ENCODE measurements at places on chromosomes 3 and 15.

GRCh38 chr15:67735896-67736295, 89.4 kb upstream of the SKOR1 start:
- no peaks in the 10 kb centered on the region for H3K36me3 ChIP-seq
- H3K4me1 ChIP-seq, result no peaks in the 10 kb centered on the region
- H3K4me3 ChIP-seq, result no peak overlapping the region
- no peak for DNase-seq
- H3K27ac ChIP-seq, result no peak overlapping the region

GRCh38 chr15:52804526-52805081, 14.5 kb upstream of the ONECUT1 start:
- H3K36me3 ChIP-seq, result no peaks in the 10 kb centered on the region
- peak overlapping the region; percentile 86 for H3K27ac ChIP-seq
- no peaks in the 10 kb centered on the region for H3K27me3 ChIP-seq
- peaks cover 19% of the 10 kb centered on the region for H3K4me1 ChIP-seq
- H3K4me3 ChIP-seq, result peak overlapping the region; percentile 45

GRCh38 chr3:151174351-151174750, 28.7 kb downstream of the GPR171 start:
- no peak overlapping the region for H3K4me3 ChIP-seq
- no peak for DNase-seq
- H3K27me3 ChIP-seq, result no peaks in the 10 kb centered on the region
- H3K36me3 ChIP-seq, result no peaks in the 10 kb centered on the region

DNA sequence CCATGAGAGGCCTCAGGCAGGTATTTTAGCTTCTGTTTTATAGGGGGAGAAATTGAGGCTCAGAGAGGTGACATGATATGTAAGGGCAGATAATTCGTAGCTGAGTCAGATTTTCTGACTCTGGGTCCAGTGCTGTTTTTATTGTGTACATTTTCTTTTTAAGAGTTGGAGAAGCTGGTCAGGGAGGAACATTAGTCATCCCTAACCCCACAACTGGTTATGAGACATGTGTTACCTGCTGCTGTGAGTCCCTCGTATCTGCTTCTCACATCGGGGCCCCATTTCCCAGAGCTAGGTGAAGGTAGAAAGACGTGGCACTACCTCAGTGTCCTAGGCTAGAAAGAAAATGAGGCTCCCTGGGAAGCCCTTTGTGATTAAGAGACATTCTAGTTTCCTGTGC, 28.6 kb downstream of the GALNT15 start:
- DNase-seq, result no peak
- H3K4me1 ChIP-seq, result no peaks in the 10 kb centered on the region
- H3K36me3 ChIP-seq, result no peaks in the 10 kb centered on the region
- H3K27me3 ChIP-seq, result no peaks in the 10 kb centered on the region
